ENCODE measurements at places on chromosomes 12 and 14. TPM values are rescaled to one million over a fixed set of nuclear protein-coding genes. Genes with fewer than 3 reads are reported as not detected.

DNA sequence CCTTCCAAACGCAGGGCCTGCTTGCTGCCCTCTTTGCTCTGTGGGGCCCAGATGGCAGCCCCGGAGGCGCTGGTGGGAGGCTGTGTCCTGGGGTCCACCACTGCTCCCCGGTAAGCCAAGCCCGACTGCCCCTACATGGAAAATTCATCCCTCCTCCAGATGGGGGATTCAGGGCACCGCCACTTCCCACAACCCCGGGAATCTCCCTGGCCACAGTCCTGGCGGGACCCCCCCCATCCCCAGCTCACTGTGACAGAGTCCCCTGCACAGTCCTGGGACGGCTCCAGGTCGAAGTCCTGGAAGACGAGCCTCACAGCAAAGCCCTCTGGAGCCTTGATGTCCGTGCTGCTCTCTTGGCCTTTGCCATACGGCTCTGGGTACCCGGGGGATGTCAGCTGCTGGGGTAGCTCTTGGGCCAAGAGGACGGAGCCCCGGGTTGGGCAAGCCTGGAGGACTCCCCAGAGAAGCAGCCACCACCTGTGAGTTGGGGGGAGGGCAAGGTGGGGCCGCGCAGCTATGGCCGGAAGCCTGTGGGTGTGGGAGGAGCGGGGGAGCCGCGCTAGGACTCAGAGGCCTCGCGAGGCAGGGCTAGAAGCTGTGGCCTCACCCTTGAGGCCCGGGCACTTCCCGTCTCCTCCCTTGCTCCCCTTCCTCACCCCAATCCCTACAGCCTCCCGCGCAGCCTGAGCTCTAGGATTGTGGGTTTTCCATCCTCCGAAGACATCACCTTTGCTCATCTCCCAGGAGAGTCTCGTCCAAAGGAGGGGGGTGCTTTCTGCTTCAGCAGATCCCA is 815 bp downstream of the C1RL start:
- peak; percentile 68 for DNase-seq

- no peak for DNase-seq
Observed at GRCh38 chr12:90250766-90251165, 542.1 kb upstream of the ATP2B1 start.

DNA sequence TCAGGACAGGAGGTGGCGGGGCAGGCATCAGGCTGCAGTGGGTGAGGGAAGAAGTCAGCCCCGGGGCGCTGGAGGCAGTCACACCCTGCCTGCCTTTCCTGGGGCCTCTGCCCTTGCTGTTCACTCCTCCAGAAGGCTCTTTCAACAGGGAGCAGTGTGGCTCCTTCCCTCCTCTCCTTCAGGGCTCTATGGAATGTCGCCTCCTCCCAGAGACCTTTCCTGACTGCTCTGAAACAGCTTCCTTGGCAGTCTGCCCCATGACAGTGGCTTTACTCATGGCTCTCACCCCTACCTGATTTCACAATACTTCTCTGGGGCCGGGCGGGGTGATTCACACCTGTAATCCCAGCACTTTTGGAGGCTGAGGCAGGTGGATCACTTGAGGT is 7.1 kb downstream of the RHOF start:
- DNase-seq = peak; percentile 52

DNA sequence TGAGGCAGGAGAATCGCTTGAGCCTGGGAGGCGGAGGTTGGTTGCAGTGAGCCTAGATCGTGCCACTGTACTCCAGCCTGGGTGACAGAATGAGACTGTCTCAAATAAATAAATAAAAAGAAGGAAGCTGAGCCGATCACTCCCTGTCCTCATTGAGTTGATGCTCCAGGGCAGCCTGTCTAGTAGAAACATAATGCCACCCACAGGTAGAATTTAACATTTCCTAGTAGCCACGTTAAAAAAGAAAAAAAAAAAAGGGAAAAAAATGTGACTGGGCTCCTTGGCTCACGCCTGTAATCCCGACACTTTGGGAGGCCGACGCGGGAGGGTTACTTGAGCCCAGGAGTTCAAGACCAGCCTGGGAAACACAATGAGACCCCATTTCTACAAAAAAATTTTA is 135.7 kb downstream of the SCARB1 start:
- no peak for DNase-seq

GRCh38 chr12:123897221-123897620 is 75.4 kb downstream of the CCDC92 start:
- DNase-seq = no peak

The LHX5 gene
- not detected for total RNA-seq

The IPO8 gene
- total RNA-seq = 50.2 TPM

The MRPL51 gene
- 85.1 TPM for total RNA-seq

Data from CD4-positive, alpha-beta memory T cell (primary cell).